ENCODE measurements at places on chromosomes 6 and 20.

DNA sequence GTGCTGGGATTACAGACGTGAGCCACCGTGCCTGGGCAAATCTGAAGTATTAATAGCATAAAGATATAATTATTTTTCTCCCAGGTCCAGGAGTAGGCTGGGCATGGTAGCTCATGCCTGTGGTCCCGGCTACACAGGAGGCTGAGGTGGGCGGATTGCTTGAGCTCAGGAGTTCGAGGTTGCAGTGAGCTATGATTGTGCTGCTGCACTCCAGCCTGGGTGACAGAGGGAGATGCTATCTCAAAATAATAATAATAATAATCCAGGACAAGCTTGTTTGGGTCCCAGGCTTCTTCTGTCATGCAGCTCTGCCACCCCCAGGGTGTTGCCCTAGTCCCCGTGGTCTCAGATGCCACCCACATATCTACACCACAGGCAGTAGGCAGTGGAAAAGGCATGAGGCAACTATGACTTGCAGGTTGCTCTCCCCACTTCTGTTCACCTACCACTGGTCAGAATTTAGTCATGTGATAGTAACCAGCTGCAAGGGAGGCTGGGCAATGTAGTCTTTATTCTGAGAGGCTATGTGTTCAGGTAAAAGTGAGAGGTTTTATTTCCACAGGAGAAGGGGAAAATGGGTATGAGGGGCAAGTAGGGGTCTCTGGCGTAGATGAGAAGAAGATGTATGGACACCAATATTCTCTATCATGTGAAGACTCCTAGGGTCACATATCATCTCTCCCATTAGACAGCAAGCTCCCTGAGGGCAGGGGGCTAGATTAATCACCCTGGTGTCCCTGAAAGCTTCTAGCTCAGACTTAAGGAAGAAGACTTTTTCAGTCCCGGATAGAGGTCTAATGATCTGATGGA is 25.7 kb downstream of the TCF15 start:
- DNase-seq = no peak

DNA sequence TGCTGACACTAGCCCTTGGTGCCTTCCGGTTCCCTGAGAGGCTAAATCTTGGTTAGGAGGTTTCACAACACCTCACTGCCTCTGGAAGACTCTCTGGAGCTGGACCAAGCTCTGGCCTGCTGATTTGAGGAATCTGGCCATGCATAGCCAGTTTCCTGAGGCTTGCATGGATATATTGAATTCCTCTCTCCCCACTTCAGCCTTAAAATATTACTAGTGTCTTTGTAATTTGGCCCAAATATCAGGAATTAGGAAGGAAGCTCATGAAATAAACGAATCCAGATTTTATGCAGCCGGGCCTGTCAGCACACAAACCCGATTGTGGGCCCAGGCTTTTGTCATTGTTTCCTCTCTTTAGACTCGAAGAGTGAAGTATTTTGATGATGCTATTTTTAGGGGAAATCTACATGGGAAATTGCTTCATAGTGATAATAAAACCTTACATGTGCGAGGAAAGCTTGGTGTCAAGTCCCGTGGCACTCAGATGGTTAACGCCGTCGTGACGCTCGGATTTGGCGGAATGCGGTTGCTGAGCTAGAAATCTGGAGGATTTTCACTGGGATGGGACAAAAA is 144.4 kb downstream of the PHACTR3 start:
- DNase-seq = no peak

GRCh38 chr6:28742668-28743270 is 181.0 kb downstream of the TRIM27 start:
- no peak for DNase-seq

DNA sequence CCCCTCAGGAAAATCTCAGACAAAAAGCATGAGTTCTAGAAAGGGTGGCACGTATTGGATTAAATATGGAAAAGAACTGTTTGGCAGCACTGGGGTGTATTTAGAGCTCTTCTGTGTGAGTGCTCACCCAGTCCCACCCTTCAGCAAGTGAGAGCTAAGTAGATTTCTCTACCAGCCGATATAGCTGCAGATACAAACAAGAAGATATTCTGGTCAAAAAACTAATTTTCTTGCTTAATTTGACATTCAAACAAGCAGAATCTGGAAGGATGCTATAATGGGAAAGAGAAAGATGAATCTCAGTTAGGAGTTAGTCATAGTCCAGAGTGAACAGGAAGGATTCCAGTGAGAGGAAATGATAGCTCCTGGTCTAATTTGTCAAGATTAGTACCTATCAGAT is 232.1 kb downstream of the TMEM242 start:
- DNase-seq = no peak

GRCh38 chr6:75815756-75816155 is 66.7 kb downstream of the MYO6 start:
- DNase-seq = no peak

- no peak for DNase-seq
Measured at GRCh38 chr20:38497246-38497935, 24.7 kb downstream of the RALGAPB start.

DNA sequence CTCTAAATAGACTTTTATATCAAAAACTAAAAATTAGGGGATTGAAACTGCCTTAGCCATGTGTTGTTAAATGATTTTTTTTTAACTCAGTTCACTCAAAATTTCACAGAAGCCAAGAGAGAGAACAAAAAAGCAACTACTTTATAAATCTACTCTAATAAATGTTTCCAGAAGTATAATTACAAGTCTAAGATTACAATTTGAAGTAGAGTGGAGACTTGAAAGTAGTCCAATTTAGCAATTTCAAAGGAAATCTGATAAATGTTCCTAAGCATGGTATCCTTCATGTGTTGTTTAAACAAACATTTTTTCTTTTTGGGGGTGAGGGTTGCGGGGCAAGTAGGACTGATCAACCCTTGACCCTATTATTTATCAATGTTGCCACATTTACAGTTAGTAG is 72.6 kb downstream of the PHIP start:
- no peak for DNase-seq

- no peak for DNase-seq
Measured at GRCh38 chr6:163943607-163944385, 529.3 kb downstream of the QKI start.

- no peak for DNase-seq
Measured at GRCh38 chr6:109347779-109348178, 34.5 kb downstream of the CD164 start.

- no peak for DNase-seq
Measured at GRCh38 chr20:10075606-10076005, 40.8 kb downstream of the ANKEF1 start.

DNA sequence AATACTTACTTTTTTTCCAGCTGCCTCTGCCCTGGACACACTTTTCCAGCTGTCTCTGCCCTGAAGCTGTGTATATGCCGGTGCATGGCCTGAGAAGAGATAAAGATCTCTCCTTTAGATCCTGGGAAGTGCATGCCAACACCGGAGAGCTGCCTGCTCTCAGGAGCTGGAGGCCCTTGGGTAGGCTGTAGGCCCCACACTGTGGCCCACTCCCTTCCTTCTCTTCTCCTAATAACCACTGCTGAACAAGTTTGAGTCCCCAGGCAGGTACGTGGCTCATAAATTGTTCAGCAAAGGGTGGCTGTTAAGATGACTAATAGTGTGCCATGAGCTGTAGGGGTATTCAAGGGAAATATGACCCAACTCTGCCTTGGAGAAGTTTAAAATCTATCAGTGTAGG is 102.5 kb downstream of the CD24 start:
- no peak for DNase-seq

GRCh38 chr6:42100029-42100901 is 42.2 kb downstream of the C6orf132 start:
- DNase-seq = no peak

- no peak for DNase-seq
Measured at GRCh38 chr6:158770533-158771330, 48.4 kb downstream of the EZR start.

GRCh38 chr20:32387252-32387651 is 29.1 kb downstream of the ASXL1 start:
- DNase-seq = no peak

GRCh38 chr6:89146718-89147700 is 1.2 kb downstream of the PM20D2 start:
- DNase-seq = no peak

DNA sequence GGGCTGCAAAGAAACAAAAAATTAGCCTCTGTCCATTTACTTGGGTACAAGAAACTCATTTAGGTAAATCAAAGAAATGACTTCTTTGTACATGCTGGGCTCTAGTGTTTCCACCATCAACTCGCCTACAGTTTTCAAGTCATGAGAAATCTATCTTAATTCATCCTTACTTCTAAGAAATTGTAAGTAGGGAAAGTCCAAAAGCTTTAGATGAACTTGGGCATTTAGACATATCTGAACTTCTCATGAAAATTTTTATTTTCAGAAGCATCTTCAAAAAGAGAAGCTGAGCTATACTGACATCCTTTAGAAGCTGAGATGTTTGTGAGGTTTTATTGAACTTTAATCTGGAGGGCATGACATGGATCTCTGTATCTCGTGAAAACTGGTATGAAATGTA is 117.3 kb downstream of the MYB start:
- DNase-seq = no peak

DNA sequence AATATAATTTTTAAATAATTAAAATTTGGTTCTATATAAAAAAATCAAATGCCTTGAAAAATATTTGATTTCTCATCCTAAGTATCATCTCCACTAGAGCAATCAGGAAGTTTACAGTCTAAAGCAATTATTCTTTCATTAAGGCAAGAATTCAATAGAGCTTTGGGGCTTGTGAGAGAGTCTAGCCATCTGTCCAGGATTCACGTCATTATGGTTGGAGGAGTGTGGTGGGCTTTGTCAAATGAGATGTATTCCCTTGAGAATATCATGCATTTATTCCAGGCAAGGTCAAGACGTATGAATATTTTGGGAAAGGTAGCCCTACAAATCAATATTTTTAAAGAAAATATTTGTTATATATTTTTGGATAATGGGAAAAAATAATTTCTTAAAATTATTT is 132.4 kb downstream of the ELOVL4 start:
- no peak for DNase-seq

DNA sequence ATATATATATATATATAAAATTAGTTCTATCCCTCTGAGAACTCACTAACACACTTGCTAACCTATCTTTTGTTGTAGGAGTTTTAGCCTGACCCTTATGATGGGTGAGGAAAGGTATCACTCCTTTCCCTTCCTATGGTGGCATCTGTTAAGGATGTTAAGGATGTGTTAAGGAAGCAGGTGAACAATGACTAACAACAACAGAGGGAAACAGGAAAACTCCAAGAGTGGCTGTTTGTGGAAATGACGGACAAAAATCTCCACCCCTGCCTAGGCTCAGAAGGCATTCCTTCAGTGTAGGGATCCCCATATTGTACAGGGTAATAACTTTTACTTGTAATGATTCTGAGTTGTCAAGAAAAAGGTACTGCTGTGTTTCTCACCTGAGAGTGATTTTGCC is 8.8 kb upstream of the TPD52L1 start:
- DNase-seq = no peak

GRCh38 chr6:25002326-25003091 is 66.7 kb upstream of the RIPOR2 start:
- DNase-seq = no peak

DNA sequence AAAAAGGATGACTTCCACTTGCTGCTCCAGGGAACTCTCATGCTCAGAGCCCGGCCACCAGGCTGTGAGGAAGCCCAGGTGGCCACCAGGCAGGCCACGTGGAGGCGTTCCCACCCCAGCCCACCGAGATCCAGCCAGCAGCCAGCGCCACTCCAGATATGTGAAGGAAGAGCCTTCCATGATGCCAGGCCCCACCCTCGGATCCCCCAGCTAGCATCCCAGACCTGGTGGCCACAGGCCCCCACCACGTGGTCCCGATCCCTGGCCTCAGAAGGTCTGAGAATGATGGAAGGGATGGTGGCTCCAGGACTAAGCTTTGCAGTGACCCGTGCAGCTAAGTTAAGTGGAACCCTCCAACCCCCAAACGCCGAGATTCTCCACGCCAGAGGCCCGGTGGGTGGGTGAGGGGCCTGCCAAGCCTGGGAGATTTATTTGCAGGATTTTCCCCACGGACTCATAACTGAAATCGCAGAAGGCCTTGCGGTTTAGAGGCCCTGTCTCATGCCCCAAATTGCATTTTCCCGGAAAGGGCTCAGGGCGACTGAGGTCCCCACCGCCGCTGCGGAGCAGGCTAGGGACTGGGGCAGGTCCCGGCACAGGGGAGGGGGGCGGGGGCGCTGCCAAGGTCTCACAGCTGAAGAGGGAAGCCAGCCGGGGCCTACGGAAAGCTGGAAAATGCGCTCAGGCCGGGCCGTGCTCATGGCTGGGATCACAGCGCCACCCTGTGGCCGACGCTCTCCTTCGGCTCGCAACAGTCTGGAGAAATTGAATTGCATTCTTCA is 31.1 kb upstream of the CST7 start:
- DNase-seq = peak; percentile 83

- no peak for DNase-seq
Measured at GRCh38 chr6:71245265-71246049, 43.2 kb upstream of the OGFRL1 start.

- DNase-seq = peak; percentile 65
Measured at GRCh38 chr6:36873612-36874442, 776 bp downstream of the PPIL1 start.

DNA sequence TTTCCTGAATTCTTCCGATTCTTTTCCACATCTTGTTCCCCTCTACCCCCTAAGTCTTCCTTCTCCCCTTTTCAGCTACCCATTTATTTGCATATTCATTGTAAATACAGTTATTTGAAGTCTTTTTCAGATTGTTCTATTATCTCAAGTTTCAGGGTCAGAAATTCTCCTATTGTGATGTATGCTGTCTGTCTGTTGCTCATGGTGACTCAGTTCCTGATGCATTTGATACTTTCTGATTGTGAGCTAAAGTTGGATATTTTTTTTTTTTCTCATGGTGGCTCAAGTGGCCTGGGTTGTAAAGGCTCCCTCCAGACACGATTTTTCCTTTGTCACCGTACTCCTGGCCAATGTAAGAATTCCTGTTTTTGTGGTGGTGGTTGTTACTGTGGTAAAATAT is 4.9 kb upstream of the PI16 start:
- no peak for DNase-seq

DNA sequence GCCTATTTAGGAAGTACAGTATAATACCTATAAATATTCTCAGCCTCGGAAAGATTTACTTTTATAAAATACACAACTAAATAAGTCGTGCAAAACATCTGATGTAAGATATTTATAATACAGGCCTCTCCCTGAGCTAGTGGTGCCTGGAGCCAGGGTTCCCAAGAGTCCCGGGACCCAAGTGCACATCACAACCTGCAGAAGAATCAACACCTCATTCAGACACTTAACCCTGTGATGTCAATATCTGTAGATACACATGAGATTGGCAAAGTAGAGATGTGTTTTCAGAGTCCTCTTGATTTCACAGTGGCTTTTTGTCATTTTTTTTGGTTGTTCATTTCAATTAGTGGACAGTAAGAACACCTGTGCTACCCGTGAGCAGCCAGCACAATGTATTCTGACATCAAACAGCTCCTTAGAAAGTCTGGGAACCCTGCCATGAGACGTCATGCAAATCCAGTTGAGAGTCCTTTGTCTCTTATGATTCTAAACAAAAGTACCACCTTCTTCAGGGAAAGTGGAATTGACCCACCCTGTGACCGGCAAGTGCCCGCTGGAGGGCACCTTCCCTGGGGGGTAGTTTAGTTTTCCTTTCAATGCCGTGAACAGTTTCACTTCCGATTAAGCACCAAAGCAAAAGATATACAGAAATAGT is 101.6 kb downstream of the DACT2 start:
- no peak for DNase-seq

GRCh38 chr20:7665376-7665775 is 274.9 kb downstream of the HAO1 start:
- DNase-seq = no peak

- DNase-seq = no peak
Measured at GRCh38 chr6:139152892-139153271, 18.0 kb downstream of the HECA start.

Data from upper lobe of right lung (tissue), 1 donor.